Stimulated activated CD8-positive, alpha-beta memory T cell treated with anti-CD3 and anti-CD28 coated beads, Interleukin-7, amount 100 ng/mL, for 1 hour (primary cell): ENCODE measurements at places on chromosomes 12 and 14.

DNA sequence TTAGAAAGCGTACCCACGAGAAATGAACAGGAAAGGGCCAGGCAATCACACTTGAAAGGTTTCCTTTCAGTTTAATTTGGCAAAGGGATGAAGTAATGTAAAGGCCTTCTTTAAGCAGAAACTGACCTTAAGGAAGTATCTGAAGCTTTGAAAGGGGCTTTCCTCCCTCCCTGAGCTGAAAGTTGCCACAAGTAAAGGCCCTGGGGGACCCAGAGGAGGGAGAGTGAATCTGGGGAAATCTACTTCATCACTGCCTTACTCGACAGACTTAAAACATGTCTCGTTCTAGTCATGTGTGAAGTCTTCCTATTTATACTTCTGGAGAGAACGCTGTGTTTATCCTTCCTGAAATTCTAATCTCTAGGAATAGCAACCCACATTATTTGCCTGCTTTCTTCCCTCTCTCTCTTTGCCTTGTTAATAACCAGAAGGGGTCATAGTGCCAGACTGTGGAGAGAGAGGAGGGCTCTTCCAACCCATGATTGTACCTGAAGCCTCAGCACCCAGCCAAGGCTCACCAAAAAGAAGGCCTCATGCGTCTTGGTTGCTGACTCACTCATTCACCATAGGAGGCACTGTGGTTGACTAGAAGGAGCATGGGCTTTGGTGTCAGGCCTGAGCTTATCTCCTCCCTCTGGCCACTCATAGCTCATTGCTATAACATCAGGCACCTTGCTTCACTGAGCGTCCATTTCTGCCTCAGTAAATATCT lies 10.2 kb upstream of the GPX2 start:
- no peak for DNase-seq

- no peak for DNase-seq
Measured at GRCh38 chr12:131387281-131388163, 323.4 kb upstream of the SFSWAP start.

- no peak for DNase-seq
Measured at GRCh38 chr14:42860371-42860770, 1253.7 kb downstream of the LRFN5 start.

DNA sequence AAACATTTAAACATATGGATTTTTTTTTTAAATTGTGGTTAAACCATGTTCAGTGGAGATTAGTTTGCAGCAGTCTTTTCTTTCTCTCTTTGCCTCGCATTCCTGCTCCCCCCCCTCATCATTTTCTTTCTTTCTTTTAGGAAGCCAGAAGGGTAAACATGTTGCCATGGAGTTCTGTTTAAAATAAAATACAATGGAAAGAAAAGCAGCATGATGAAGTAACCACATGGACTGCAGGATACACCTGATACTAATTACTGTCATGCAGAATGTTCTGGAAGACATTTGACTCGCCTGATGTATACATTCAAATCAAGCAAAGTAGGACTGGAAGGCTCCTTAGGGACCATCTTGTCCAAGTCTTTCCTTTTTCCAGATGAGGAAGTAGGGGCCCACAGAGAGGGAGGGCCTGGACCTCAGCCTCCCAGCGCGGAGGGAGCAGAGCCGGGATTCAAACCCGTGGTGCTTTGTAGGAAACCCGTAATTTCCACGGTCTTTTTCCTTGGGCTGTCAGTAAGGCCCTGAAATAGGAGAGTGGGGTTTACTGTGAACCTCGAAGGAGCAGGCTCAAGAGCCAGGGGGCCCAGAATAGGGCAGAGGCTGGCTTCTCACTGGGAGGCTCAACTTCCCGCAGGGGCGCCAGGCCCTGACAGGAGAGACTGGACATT lies 2.4 kb upstream of the MEG3 start:
- no peak for DNase-seq

GRCh38 chr14:100898935-100899883 lies 4.3 kb downstream of the RTL1 start:
- DNase-seq = no peak

DNA sequence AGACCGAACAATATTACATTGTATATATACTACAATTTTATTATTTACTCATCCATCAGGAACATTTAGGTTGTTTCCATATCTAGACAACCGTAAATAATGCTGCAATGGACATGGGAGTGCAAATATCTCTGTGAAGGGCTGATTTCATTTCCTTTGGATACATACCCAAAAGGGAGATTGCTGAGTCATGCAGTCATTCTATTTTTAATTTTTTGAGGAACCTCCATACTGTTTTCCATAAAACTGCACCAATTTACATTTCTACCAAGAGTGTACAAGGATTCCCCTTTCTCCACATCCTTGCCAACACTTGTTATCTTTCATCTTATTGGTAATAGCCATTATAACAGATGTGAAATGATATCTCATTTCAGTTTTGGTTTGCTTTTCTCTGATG lies 84.7 kb downstream of the SLC41A2 start:
- no peak for DNase-seq

- DNase-seq = no peak
Measured at GRCh38 chr14:70096866-70097265, 91.9 kb downstream of the SLC8A3 start.

GRCh38 chr12:38155526-38156496 lies 160.8 kb upstream of the ALG10B start:
- no peak for DNase-seq

- DNase-seq = no peak
Measured at GRCh38 chr12:108822497-108823205, 34.7 kb downstream of the SSH1 start.

- DNase-seq = no peak
Measured at GRCh38 chr12:99558109-99558508, 89.4 kb upstream of the GARIN6 start.

DNA sequence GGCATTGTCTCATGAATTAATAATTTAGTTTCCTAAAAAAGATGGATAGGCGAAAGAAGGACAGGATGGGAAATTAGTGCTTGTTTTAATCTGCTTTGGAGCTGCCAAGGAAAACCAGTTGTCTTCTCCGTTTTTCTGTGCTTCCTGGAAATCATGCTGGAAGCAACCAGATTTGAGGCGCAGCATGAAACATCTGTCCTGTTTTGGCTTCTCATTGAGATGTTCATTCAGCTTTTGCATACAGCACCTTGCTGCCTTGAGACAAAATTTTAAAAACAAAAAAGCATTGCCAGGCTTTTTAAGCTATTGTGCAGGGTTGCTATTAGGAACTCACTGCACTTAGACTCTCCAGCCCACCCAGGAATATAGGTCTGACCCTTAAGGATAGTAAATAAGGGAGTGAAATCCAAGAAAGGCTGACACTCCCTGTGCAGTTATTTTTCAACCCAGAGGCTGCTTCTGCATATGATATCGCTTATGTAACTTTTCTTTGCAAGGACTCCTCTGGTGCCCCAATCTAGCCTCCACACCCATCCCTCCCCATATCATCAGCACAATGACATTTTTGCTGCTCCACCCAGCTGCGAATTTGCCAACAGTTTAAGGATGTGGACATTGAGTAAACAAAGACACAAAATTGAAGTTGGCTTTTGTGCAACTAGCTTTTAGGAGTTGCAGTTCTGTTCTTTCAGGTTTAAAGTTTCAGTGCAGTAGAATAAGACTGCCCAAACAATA lies 46.9 kb upstream of the MDM1 start:
- no peak for DNase-seq

GRCh38 chr12:47068539-47068938 lies 10.9 kb upstream of the PCED1B start:
- DNase-seq = no peak

DNA sequence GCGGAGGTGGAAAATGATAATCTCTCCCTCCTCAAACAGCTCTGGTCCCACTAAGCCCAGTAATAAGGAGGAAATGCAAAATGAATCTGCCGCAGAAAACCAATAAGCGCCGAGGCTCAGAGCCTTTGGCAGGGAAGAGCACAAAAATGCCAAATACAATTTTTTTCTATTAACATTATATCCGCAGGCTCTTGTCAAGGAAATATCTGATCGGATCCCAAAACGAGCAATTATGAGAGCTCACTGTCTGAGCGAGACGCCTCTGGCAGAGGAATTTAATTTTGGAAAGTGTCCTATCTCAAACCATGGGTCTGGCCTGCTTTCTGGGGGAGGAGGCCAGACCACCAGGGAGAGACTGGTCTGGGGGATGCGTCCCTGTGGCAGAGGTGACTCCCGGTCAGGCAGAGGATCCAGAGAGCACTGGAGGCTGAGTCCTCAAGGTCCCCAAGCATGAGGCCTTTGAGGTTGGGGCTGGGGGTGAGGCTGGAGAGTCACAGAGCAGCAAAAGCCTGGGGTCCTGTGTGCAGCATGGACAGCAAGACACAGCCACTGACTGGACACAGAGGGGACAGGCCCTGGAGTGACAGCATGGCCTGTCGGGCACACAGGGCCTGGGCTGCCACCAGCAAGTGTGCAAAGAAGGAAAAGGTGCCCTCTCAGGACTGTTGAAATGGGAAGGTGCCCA lies 342.8 kb upstream of the SFSWAP start:
- DNase-seq = no peak

GRCh38 chr12:107319533-107320032 lies 226.2 kb upstream of the CRY1 start:
- no peak for DNase-seq

DNA sequence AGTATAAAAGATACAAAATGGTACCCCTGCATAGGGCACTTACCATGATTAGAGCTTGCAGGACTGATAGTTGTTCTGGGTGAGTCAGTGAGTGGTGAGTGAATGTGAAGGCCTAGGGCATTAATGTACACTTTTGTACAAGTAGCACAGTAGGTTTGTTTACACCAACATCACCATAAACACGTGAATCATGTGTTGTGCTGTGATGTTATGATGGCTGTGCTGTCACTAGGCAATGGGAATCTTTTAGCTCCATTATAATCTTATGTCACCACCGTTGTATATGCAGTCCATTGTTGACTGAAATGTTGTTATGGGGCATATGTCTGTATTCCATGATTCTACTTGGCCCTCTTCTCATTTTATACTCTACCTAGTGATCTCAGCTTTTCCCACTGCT lies 11.8 kb downstream of the NUBPL start:
- no peak for DNase-seq

DNA sequence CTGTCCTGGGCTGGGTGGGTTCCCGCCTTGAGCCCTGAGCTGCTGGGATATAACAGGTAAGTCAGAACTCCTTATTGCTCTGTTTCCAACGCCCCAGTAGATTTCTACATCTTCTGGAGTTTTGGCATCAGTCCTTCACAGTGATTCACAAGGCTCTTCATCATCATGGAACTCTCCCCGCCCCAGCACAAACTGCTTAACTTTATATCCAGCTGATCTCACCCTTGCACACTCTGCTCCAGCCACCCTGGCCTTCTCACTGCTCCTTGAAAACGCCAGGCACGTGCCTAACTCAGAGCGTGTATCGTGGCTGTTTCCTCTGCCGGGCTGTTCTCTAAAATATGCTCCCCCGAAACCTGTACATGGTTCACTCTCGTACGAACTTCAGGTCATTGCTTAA lies 264.9 kb downstream of the NOVA1 start:
- DNase-seq = no peak

DNA sequence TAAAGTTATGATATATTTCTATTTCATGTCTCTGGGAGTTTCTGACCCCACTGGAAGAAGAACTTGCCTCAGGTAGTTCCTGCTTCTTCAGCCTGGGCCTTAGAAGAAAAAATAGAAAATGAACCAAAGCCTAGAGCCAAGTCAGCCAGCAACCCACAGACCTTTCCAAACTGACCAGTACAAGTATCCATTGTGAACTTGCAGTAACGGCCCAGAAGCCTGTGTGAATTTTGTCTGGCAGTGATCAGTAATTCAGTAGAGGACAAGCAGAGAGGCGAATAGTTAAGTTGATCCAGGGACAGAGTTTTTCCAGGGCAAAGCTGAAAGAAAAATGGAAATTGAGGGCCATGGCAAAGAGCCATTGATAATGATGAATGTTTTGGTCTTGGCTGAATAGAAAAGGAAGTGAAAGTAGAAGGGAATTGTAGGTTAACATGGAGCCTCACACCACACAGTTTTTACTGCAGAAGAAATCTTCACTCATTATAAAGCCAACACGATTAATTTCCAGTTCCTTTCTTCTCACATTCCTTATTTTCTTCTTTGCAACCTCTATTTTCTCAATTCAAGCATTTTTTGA lies 311.8 kb downstream of the BTG1 start:
- DNase-seq = no peak

DNA sequence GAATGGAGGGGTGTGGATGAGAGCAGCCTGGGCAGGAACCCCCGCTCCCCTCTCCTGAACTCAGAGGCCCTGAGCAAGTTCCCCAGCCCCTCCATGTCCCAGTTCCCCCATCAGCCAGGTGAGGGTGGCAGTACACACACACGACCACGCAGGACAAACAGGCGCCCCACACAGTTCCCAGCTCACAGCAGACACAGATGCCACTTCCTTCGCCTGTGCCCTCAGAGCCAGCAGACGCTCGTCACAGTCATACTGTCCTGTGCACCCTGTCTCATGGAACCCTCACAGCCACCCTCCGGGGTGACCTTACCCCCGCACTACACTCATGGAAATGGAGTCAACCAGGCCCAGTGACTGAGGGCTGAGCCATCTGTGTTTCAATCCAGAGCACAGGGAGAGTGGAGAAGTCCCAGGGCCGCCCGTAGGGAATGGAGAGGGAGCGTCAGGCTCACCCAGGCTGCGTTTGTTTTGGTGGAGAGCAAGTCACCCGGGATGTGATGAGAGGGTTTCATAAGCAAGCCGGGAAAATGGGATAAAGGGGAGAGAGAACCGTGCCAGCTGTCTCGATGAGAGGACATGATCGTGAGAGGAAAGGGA lies 47.5 kb upstream of the DYNC1H1 start:
- no peak for DNase-seq

GRCh38 chr12:90064852-90065801 lies 356.5 kb upstream of the ATP2B1 start:
- DNase-seq = no peak

- no peak for DNase-seq
Measured at GRCh38 chr14:45786266-45786665, 533.3 kb upstream of the MIS18BP1 start.

- DNase-seq = no peak
Measured at GRCh38 chr12:55744340-55745030, 1.6 kb downstream of the GDF11 start.

GRCh38 chr14:65335411-65335947 lies 77.1 kb upstream of the FUT8 start:
- DNase-seq = no peak

DNA sequence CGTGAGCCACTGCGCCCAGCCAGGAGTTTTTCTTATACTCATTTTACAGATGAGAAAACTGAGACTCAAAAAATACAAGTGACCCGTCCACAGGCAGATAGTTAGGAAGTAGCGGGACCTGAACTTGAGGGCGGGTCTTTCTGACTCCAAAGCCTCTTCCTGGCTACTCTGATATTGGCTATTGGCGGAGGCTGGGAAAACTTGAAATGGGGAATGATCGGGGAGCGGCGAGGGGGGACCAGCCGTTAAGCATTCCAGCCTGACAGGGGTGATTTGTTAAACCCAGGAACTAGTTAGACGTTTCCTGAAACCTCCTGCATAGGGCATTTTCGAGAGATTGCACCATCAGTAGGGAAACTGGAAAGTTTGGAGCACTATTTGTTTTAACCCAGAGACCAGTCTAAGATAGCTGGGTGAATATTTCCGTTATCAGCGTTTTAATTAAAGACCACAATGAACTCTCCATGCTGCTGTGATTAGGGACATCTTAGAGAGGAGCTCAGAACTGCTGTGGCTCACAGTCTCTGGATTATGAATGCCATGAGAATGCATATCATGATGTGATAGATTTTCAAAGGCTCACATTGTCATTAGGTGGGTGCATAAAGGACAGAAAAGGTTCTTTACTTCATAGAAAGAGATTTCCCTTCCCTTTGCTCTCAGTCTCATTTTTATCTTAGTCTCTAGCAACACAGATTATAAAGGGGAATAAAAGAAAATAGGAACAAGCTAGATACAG lies 2.5 kb downstream of the NR1H4 start:
- DNase-seq = no peak

GRCh38 chr14:37591311-37591940 lies 3.6 kb downstream of the FOXA1 start:
- DNase-seq = no peak
